GDM1 (cell line): ENCODE measurements at places on chromosomes 1 and 21.

GRCh38 chr1:248778906-248779305 lies 23.3 kb upstream of the LYPD8 start:
- no peak for DNase-seq

GRCh38 chr1:8394456-8395321 lies 76.8 kb downstream of the SLC45A1 start:
- DNase-seq = no peak

DNA sequence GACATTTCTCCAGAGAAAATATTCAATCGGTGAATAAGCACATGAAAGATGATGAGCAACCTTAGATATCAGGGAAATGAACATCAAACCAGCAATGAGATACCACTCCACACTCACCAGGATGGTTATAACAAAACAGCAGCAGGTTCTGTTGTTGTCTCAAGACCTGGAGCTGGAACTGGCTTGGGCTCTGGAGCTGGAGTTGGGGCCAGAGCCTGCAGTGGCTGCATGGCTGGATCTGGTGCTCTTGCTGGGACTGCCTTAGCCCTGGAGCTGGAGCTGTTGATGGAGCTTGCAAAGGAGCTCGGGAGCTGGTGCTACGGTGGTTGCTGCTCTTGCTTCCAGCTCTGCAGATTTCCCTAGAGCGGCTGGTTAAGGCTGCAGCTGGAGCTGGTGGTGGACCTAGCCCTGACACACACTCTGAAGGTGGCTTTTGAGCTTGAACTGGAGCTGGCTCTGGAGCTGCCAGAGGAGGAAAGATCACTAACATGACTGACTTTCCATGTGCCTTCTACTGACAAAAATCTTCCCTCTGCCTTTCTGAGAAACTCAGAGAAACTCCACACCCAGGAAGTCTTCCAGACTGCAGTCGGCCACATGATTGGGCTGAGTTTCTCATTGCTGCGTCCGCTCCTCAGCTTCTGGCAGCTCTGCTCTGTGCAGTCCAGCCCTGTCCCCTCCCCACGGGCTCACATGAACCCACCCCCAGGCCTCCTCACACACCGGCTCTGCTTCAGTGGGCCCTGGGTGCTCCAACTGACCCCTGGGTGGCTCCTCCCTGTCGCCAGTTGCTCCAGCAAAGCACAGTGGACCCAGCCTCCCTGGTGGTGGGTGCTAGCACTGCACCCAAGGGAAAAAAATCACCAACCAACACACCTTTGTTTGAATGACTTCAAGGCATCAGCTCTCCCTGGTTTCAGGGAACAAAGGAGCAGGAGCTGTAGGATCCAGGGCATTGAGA lies 139.1 kb upstream of the FMN2 start:
- no peak for DNase-seq

- DNase-seq = no peak
These were observed 41.6 kb upstream of the LRRC3 start for GRCh38 chr21:44413566-44414290.

GRCh38 chr1:106619080-106619826 lies 437.2 kb upstream of the PRMT6 start:
- DNase-seq = no peak
